Diencephalon (tissue), 1 donor: ENCODE measurements at places on chromosomes 4 and X. TPM values are rescaled to one million over a fixed set of nuclear protein-coding genes. Genes with fewer than 3 reads are reported as not detected.

Gene FGFBP1
- total RNA-seq: not detected

Gene TRIM60
- total RNA-seq: not detected

Gene NHSL2
- total RNA-seq: 4.8 TPM

Gene CTAG2
- total RNA-seq: not detected

Gene KLHL13
- total RNA-seq: 209 TPM

Gene FHIP1A
- total RNA-seq: 2.1 TPM

Gene MGST2
- total RNA-seq: 11.1 TPM

Gene RBMX2
- 27.9 TPM for total RNA-seq

Gene NDST3
- 30.2 TPM for total RNA-seq

Gene ATOH1
- total RNA-seq: not detected

Gene CCKAR
- 4.6 TPM for total RNA-seq

Gene TMEM35A
- total RNA-seq: 125 TPM

Gene NUDT10
- 37.1 TPM for total RNA-seq

Gene RBMX
- total RNA-seq: 227 TPM

Gene TRO
- 126 TPM for total RNA-seq

Gene GPC3
- total RNA-seq: 11.8 TPM

Gene USP17L24
- total RNA-seq: not detected
